ENCODE measurements at places on chromosomes 11 and 22. TPM values are rescaled to one million over a fixed set of nuclear protein-coding genes. Genes with fewer than 3 reads are reported as not detected.

CRACR2B gene
- 10.3 TPM for total RNA-seq

DNA sequence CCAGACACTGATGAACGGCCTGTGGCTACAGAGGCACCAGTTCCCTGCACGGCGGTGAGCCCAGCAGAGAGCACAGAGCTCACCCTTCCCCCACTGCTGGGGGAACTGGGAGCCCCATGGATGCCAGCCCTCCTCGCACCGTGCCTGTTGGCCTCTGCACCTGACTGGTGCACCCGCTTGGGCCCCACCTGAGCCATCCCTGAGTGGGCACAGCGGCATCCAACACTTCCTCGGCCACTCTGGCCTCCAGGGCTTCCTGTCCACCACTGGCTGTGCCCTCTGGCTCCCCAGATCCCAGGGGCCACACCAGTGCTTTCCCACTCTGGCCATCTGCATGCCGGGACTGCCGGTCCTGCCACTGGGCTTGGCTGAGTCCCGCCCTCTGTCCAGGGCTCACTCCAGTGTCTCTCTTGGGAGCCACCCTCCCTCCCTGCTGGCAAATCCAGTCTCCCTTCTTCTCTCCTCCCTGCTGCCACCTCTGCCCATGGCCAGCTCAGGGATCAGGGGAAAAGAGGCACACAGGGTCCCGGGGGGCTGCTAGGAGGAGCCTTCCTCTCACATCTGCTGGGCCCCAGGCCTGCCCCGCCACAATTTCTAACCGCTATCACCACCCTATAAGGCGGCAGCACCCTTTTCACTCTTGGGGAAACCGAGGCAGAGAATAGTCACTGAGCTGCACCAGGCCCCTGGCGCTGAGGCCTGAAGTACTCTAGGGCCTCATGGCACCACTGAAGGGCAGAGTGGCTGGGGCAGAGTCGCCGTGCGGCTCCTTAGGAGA, 33.0 kb downstream of the GNB1L start:
- DNase-seq = no peak

- DNase-seq = no peak
Measured at GRCh38 chr11:8794677-8795103, 112.1 kb downstream of the RPL27A start.

CTSW gene
- not detected for total RNA-seq

DCHS1 gene
- 54.9 TPM for total RNA-seq

GRCh38 chr11:63698976-63699733, 17.9 kb downstream of the RTN3 start:
- no peak for DNase-seq

DNA sequence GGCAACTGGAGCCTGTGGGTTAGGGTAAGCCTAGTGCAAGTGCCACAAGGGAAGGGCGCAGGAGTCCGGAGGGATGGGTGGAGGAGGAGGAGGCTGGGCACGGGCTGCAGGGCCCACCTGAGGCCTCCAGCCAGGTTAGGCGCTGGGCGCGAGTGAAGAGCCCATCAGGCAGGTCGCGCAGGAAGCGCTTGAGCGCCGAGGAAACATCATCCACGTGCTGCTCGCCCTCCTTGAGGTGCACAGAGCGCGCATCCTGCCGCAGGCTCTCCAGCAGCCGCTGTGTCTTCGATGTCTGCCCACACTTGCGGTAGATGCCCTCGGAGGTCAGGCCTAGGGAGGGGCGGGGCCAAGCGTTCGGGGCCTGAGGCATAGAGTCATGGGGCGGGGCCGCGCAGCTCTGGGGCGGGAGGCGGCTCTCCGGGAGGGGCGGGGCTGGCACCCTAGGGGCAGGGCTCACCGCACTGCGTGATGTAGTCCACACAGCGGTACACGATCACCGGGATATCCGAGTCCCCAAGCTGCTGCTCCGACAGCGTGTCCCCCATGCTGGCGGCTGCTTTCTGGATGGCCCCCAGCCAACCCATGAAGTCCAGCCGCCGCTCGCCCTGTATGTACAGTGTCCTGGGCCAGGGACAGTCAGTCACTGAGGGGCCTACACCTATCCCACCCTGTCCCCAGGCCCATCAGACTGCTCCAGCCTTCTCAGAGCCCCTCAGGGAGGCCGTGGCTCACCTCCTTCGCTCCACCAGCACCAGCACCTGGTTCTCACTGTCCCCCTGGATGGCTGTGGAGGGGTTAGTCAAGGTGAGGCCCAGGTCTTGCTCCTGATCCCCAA, 22.9 kb upstream of the PDE2A start:
- DNase-seq = no peak

DNA sequence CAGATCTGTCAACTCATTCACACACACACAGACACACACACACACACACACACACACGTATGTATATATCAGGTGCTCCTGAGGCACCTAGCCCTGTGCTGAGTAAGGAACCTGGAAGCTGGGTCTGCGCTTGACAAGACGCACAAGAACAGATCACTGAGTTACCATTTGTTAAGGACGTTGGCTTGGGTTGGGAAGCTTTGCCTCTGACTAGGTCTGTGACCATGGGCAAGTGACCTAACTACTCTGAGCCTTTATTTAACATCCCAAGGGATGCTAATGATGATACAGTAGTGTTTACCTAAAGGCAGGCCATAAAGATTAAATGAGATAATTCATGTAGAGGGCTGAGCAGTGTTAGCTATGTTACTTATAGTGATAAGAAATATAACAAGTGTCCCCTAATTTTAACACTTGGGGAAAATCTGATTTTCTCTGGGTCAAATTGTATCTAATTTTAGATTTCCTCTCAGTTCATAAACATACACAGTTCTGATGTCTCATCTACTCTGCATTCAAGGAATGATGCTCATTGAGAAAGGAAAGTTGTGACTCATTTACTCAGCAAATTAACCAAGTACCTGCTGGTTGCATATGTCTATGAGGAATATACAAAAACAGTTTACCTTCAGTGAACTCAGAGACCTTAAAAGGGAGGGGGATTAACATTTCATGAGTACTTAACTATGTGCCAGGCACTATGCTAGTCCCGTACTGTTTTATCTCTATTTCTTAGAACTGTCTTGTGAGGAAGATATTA, 13.6 kb downstream of the RNF185 start:
- DNase-seq = no peak

GRCh38 chr11:115145324-115145723, 358.9 kb downstream of the CADM1 start:
- no peak for DNase-seq

RBFOX2 gene
- total RNA-seq = 164 TPM

- no peak for DNase-seq
Measured at GRCh38 chr22:16789860-16790493, 35.2 kb downstream of the XKR3 start.

DNA sequence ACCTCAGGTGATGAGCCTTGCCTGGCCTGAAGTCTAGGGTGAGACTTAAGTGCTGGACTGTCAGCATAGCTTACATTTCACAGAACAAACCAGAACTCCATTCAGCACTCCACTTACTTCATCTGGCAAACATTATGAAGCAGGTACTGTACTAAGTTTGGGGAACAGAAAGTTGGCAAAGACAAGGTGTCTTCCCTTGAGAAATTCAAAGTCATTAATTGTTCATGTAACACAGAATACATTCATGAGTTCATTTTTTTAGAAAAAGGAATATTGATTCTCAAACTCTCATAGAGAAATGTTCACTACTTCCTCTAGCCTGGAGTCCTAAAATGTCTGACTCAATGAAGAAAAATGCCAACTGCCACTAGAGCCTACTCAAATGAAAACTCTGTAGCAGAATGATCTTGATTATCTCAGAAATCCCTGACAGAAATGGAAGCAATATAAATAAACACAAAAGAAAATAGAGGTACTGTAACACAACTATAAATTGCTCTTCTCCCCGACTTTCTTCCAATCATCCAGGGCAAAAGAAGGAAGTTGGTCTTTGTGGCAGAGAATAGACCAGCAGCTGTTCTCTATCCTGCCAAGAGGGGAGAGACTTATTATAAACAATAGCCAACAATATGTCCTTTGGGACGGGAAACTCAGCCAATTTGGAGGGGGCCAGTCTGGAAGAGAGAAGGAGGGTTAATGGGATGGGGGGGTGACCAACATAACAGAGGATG, 129.2 kb upstream of the MTMR2 start:
- no peak for DNase-seq

- no peak for DNase-seq
Measured at GRCh38 chr11:123055191-123055901, 6.6 kb downstream of the HSPA8 start.

- DNase-seq = no peak
Measured at GRCh38 chr11:11420899-11421285, 67.8 kb upstream of the CSNK2A3 start.

- no peak for DNase-seq
Measured at GRCh38 chr22:46066691-46067090, 83.6 kb upstream of the PPARA start.

- no peak for DNase-seq
Measured at GRCh38 chr11:131906963-131907362, 536.5 kb downstream of the NTM start.

GRCh38 chr11:75100314-75100713, 3.6 kb upstream of the OR2AT4 start:
- no peak for DNase-seq

LARGE1 gene
- total RNA-seq = 62.4 TPM

SLC22A6 gene
- not detected for total RNA-seq

GRCh38 chr11:28621753-28622152, 513.6 kb downstream of the METTL15 start:
- DNase-seq = no peak

DNA sequence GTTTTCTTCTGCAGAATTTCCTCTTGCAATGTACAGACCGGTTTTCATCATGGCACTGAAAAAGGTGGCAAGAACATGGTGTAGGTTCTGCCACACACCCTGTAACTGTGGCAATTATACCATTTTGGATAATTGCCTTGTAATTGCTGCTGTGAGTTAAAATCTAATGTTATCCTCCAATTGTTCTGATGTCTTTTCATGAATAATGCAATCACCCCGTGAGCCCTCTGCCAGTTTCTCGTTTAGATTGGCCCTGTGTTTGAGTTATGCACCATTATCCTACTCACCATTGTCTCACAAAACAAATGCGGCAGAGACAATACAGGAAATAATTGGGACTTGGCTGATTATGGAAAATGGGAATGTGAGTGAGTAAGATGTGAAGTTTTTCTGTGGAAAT, 61.8 kb upstream of the MTNR1B start:
- DNase-seq = no peak

CENPM gene
- total RNA-seq = 29.4 TPM

- no peak for DNase-seq
Measured at GRCh38 chr22:21719024-21719423, 16.6 kb downstream of the YPEL1 start.

DNA sequence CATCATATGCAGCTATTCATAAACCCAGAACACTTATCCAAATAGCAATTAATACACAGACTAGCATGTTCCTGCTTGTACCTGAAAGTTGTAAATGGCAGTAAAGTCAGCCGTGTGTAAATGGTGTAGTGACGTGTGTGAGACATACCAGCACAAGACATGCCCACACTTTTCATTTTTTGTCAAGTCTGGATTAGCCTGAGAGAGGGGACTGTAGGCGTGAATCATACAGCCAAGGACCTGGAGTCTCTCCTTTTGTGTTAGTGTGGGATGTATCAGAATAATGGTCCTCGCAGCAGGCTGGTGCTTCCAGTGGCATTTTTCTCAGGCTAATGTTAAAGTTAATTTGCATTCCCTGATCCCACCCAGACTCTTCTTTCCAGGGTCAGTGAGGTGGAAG, 116.8 kb upstream of the BMAL1 start:
- no peak for DNase-seq

CCDC82 gene
- 15.2 TPM for total RNA-seq

DNA sequence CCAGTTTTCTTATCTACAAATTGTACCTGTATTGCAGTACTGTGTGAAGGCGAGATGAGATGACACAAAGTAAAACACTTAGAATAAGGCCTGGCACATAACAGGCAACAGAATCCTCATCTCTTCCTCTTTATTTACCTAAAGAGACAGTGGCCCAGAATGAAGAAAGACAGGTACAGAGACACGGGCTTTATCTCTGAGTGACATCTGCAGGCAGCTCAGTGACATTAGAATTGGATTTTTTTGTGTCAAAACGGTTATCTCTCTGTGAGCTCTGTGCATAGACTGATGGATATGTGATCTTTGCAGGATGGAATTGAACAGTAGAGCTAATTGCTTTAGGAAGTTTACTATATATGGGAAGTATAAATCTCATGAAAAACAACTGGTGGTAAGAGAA, 36.2 kb upstream of the TRPC6 start:
- DNase-seq = no peak

DNA sequence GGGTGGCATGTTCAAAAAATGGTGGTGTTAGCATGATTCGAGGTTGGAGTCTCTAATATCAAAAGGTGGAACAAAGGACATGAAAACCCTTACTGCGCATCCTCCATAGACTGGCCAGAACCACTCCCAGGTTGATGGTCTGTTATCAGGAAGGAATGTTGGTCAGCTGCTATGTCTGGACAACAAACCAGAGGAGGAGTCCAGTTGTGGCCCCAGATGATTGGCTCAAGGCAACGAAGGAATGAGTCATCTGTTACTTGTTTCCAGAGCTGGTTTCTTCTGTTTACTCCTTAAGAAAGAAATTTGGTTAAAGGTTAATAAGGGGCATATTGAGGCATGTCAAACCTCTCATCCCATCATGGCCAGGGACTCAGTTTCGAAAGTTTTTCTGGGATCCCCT, 56.8 kb upstream of the GRIA4 start:
- no peak for DNase-seq

- DNase-seq = no peak
Measured at GRCh38 chr11:44305026-44305469, 4.9 kb downstream of the ALX4 start.

DNA sequence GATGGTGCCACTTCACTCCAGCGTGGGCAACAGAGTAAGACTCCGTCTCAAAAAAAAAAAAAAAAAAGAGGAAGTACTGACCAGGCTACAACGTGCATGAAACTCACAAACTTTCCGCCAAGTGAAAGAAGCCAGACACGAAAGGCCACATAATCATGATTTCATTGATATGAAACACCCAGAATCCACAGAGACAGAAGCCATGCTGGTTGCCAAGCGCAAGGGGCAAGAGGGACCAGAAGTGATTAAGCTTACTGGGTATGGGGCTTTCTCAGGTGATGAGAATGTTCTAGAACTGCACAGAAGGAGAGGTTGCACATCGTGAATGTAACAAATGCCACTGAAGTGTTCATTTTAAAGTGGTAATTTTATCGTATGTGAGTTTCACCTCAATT, 60.9 kb downstream of the CELSR1 start:
- DNase-seq = no peak
